Stimulated activated CD8-positive, alpha-beta memory T cell treated with anti-CD3 and anti-CD28 coated beads, Interleukin-2, amount 100 ng/mL, for 1 hour (primary cell): ENCODE measurements at places on chromosomes 12 and 14.

DNA sequence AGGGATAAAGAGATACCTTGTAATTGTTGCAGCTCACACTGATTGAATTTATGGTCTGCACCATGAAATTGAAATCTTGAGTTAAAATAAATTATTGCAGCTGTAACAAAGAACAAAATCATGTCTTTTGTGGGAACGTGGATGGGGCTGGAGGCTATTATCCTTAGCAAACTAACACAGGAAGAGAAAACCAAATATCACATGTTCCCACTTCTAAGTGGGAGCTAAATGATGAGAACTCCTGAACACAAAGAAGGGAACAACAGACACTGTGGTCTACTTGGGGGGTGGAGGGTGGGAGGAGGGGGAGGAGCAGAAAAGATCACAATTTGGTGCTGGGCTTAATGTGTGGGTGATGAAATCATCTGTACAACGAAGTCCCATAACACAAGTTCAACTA lies 22.6 kb downstream of the ERP27 start:
- DNase-seq: no peak

GRCh38 chr12:121115530-121115929 lies 17.1 kb upstream of the P2RX7 start:
- no peak for DNase-seq

- DNase-seq: no peak
Observed at GRCh38 chr12:109766251-109766778, 52.7 kb downstream of the FAM222A start.

DNA sequence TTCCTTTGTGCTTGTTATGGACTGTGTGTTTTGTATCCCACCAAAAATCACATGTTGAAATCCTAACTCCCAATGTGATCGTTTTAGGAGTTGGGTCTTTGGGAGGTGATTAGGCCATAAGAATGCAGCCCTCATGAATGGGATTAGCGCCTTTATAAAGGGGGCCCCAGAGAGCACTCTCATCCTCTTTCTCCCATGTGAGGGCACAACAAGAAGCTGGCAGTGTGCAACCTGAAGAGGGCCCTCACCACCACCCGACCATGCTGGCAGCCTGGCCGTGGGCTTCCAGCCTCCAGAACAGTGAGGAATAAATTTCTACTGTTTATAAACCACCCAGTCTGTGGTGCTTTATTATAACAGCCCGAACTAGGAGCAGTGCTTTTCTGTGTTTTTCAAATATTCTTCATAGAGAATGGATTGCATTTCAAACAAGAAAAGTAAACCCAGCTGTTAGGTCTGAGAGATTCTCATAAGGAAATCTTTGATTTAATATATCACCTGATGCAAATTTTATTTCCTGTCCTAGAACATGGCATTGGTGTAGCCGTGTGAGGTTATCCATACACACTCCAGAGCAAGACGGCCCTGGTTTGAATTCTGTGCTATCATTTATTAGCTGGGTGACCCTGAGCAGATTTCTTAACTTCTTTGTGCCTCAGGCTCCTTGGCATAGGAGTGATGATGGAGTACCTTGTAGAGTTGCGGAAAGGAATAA lies 27.8 kb downstream of the HSPB8 start:
- DNase-seq: no peak

- no peak for DNase-seq
Observed at GRCh38 chr12:132075714-132076553, 68.2 kb downstream of the DDX51 start.

- no peak for DNase-seq
Observed at GRCh38 chr12:3364661-3365462, 126.1 kb upstream of the PRMT8 start.

- no peak for DNase-seq
Observed at GRCh38 chr12:53696285-53696654, 20.4 kb upstream of the ATP5MC2 start.

GRCh38 chr12:91818227-91819131 lies 327.2 kb downstream of the BTG1 start:
- DNase-seq: no peak

- DNase-seq: no peak
Observed at GRCh38 chr14:53946404-53947093, 10.1 kb downstream of the BMP4 start.

DNA sequence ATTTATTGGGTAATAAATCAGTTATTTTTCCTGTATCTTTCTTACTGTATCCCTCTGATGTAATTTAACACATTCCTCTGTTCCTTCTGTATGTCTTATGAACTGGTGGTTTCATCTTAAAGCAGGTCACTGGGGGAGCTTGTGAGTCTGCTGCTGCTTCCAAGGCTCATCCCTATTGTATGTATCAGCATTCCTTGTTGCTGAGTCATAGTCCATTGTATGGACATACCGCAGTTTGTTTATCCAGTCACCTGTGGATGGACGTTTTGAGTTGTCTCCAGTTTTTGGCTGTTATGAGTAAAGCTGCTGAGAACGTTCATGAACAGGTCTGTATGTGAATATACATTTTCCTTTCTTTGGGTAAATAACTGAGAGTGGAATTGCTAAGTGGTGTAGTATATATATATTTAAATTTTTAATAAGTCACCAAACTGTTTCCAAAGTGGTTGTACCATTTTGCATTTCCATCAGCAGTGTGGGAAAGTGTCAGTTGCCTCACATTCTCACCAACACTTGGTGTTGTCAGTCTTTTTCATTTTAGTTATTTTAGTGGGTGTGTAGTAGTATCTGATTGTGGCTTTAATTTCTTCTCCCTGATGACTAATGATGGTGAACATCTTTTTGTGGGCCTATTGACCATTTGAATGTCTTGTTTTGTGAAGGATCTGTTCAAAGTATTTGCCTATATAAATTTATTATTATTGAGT lies 82.7 kb downstream of the BEGAIN start:
- no peak for DNase-seq

DNA sequence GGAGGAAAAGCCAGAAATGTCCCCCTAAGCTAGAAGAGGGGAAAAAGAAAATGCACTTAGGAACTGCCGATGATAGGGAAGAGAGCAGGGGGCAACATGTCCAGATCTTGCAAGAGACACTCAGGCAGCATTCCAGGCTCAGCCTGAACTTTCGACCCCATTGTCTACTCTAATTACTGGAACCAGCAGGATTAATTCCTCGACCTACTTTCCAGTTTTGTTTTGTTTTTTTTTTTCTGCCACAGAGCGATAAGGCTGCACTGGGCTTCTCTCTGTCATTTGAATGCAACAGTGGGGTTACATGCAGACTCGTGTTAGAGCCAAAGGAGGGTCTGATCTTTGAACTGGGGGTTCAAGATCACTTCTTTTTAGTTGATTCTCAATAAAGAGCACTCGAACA lies 68.7 kb upstream of the MED13L start:
- DNase-seq: no peak

GRCh38 chr12:78034025-78034424 lies 203.3 kb downstream of the NAV3 start:
- DNase-seq: no peak

DNA sequence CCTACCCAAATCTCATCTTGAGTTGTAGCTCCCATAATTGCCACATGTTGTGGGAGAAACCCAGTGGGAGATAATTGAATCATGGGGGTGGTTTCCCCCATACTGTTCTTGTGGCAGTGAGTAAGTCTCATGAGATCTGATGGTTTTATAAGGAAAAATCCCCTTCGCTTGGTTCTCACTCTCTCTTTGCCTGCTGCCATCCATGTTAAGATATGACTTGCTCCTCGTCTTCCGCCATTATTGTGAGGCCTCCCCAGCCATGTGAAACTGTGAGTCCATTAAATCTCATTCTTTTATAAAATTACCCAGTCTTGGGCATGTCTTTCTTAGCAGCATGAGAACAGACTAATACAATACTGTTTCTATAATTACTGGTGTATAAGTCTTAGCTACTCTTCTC lies 6.5 kb upstream of the BCAT1 start:
- DNase-seq: no peak

DNA sequence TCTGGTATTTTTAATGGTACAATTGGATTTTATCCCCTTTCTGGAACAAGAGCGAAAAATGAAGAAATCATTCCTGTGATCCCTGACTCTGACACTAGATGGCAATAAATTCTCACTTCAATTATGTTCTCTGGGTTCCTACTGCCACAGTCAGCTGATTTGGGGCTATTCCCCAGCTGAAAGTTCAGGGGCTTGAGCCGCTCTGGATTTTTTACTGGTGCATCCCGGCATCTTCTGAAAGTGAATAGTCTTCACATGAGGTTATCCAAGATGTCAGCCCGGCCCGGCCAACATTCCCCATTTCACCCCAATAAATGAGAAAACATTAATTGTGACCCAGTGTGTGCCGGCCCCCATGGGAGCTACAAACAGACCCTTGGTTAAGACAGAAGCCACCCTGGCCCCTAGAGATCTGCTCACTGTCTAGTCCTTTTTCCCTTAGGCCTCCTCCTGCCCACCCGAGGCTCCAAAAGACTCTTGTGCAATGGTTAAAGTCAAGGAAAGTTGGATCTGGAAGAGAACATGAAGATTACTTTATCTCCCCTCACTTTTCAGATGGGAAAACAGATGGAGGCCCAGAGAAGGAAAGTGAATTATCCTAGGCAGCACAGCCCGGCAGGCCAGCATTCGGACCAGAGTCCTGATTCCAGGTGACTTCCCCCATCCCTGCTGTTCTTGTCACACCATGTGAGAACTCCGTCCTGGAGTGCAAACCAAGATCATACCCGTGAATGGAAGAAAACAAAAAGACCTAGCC lies 20.8 kb downstream of the CKAP4 start:
- DNase-seq: no peak

DNA sequence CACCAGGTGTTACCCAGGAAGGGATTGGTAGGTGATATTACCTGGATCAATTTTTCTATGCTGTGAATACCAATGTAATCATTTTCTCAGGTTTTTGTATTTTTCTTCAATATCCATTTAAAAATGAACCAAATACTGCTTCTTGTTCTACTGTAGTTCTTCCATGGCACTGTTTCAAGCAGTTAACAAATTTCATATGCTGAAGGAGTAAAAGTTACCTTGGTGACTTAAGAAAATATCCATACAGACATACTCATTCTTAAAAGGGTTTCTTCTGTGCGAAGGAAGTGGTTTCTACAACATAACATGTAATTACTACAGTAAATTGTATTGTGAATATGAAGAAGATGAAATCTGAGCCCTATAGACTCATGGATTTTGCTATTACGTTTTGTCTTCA lies 222.5 kb downstream of the TMEM117 start:
- no peak for DNase-seq

DNA sequence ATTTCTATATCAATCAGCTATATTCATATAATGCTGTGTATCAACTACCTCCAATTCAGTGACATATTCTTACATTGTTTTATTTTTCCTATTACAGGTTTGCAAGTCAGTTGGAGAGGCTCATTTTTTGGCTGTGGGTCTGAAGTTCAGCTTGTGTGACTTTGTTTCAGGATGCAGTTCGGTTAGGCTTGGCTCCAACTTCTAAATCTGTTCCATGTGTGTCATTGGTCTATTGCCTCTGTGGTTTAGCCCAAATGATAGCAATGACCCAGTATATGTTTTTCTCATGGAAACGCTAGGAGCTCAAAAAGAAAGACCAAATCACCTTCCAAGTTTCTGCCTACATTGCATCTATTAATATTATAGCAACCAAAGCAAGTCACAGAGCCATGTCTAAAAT lies 848.6 kb upstream of the LRFN5 start:
- no peak for DNase-seq

GRCh38 chr12:11768233-11768965 lies 118.9 kb downstream of the ETV6 start:
- no peak for DNase-seq

GRCh38 chr12:11885261-11886038 lies 185.3 kb upstream of the BCL2L14 start:
- DNase-seq: no peak

GRCh38 chr12:128388461-128389000 lies 121.6 kb downstream of the TMEM132C start:
- no peak for DNase-seq

- no peak for DNase-seq
Observed at GRCh38 chr14:102457509-102457908, 52.1 kb downstream of the ANKRD9 start.

DNA sequence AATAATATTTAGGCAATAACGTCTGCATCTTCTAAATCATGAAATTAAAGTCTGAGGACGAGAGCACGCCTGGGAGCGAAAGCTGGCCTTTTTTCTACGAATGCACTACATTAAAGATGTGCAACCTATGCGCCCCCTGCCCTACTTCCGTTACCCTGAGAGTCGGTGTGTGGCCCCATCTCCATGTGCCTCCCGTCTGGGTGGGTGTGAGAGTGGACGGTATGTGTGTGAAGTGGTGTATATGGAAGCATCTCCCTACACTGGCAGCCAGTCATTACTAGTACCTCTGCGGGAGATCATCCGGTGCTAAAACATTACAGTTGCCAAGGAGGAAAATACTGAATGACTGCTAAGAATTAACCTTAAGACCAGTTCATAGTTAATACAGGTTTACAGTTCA lies 19.3 kb downstream of the CKB start:
- DNase-seq: no peak

- DNase-seq: no peak
Observed at GRCh38 chr14:73188501-73188911, 48.8 kb upstream of the PAPLN start.

DNA sequence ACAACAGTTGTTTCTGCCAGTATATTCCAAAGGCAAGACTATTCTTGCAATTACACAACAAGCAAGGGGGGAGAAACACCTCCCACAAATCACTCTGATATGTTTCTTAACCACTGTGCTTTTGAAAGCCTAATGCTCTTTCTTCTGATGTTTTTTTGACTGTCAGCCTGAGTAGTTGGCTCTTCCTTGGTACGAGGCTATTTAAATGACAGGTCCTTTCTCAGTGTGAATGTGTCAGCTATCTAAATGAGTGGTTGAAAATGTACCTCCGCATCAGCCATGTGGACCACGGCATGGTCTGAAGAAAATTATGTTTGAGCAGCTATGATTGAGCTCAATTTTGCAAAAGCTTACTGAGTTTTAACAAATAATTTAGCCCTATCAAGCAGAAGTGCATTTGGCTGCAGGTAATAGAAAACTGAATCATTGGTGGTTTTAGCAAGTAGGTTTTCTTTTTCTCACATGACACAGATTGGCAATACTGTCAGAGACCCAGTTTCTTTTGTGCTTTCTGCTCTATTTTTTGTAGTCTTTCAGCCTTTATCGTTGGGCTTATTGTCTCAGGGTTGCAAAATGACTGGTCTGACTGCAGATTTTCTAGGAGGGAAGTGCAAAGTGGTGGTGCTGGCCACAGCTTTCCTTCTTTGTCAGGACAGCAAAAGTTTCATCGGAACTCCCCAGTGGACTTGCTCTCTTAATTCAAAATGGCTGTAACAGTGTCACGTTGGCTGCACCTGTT lies 162.8 kb downstream of the RGS6 start:
- no peak for DNase-seq

GRCh38 chr12:54596526-54596946 lies 8.1 kb upstream of the PPP1R1A start:
- peak; percentile 3 for DNase-seq
